Heart left ventricle (tissue), 16 donors: ENCODE measurements at places on chromosomes 4 and X. TPM values are rescaled to one million over a fixed set of nuclear protein-coding genes. Genes with fewer than 3 reads are reported as not detected.

GRCh38 chrX:14922437-14922836 is 49.2 kb downstream of the MOSPD2 start:
- H3K27ac ChIP-seq = no peak overlapping the region
- H3K4me1 ChIP-seq = no peaks in the 10 kb centered on the region
- no peak for DNase-seq
- no peaks in the 10 kb centered on the region for H3K27me3 ChIP-seq
- H3K4me3 ChIP-seq = no peak overlapping the region

DNA sequence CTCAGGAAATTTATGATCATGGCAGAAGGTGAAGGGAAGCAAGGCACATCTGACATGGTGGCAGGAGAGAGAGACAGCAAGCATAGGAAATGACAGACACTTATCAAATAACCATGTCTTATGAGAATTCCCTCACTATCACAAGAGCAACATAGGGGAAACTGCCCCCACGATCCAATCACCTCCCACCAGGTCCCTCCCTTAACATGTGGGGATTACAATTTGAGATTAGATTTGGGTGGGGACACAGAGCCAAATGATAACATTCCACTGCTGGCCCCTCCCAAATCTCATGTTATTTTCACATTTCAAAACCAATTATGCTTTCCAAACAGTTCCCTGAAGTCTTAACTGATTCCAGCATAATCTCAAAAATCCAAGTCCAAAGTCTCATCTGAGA is 8.2 kb upstream of the TMA16 start:
- no peak overlapping the region for H3K4me3 ChIP-seq
- no peak overlapping the region for H3K27ac ChIP-seq
- H3K4me1 ChIP-seq = no peaks in the 10 kb centered on the region
- DNase-seq = no peak
- H3K27me3 ChIP-seq = no peaks in the 10 kb centered on the region

Gene ETDA
- not detected for total RNA-seq

- H3K4me3 ChIP-seq = no peak overlapping the region
- H3K27ac ChIP-seq = no peak overlapping the region
- no peaks in the 10 kb centered on the region for H3K27me3 ChIP-seq
- no peaks in the 10 kb centered on the region for H3K36me3 ChIP-seq
These were observed 204.6 kb downstream of the RBMX2 start for GRCh38 chrX:130606425-130606824.

GRCh38 chr4:81896936-81897335 is 425.2 kb upstream of the RASGEF1B start:
- no peaks in the 10 kb centered on the region for H3K36me3 ChIP-seq
- H3K4me1 ChIP-seq = no peaks in the 10 kb centered on the region
- no peak overlapping the region for H3K27ac ChIP-seq
- H3K4me3 ChIP-seq = no peak overlapping the region
- peaks cover 5% of the 10 kb centered on the region for H3K27me3 ChIP-seq

Gene ERAS
- total RNA-seq = not detected

DNA sequence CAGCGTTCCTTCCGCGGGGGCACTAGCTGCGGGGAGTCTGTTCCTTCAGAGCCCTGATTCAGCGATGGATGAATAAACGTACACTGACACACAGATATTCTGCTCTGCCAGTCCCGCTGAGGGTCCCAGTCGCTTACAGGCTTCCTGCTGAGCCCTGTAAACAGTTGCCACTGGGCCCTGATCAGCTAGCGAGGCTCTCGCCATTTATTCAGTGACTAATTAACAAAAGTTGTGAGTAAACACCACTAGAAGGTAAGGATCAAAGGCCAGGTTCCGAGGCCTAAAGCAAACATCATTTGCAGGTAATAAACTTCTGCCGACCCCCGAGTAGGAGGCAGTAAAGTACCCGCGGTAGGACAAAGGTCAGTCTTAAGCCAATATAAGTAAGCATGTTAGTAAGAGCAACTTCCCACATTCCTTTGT is 442.6 kb upstream of the GALNT7 start:
- no peak overlapping the region for H3K27ac ChIP-seq
- no peak overlapping the region for H3K4me3 ChIP-seq
- no peaks in the 10 kb centered on the region for H3K36me3 ChIP-seq
- H3K27me3 ChIP-seq = no peaks in the 10 kb centered on the region
- no peak for DNase-seq

DNA sequence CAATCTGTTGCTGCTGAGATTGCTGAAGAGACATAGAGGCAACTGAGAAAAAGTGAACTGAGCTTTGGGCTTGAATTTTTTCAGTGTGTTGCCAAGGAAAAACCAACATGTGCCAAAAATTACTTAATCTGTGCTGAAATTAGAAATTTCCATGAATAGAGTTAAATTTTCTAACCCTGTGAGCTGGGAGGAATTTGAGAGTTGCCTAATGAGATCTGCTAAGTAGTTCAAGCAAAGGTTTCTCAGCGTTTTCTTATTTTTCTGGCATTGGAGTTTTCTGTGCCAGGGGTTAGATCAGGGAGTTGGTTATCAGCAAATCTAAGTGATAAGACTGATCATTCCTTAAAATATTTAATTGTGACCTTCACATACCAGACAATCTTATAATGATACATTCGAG is 457.5 kb upstream of the GNPDA2 start:
- no peaks in the 10 kb centered on the region for H3K27me3 ChIP-seq
- no peaks in the 10 kb centered on the region for H3K4me1 ChIP-seq
- no peak overlapping the region for H3K27ac ChIP-seq
- DNase-seq = no peak
- H3K36me3 ChIP-seq = no peaks in the 10 kb centered on the region

DNA sequence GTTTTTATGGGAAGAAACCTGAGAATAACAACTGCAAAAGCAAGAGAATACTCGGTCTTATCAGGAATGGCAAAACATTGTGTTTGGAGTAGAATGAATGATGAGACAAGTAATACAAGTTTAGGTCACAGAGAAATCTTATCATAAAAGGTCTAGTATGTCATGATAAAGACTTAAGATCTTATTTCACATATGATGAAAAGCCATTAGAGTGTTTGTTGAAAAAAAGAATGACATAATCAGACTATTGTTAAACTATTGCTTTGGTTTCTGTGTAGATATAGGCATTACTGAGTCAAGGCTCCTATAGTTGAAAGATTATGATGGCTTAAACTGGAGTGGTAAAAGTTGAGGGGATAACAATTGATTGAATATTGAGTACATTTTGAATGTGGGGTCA is 603.6 kb downstream of the CCSER1 start:
- no peaks in the 10 kb centered on the region for H3K4me1 ChIP-seq
- no peaks in the 10 kb centered on the region for H3K36me3 ChIP-seq
- H3K27me3 ChIP-seq = no peaks in the 10 kb centered on the region
- DNase-seq = no peak
- no peak overlapping the region for H3K4me3 ChIP-seq
- H3K27ac ChIP-seq = no peak overlapping the region

GRCh38 chrX:145631461-145631951 is 186.1 kb upstream of the SLITRK2 start:
- H3K36me3 ChIP-seq = no peaks in the 10 kb centered on the region
- H3K4me1 ChIP-seq = no peaks in the 10 kb centered on the region
- H3K27me3 ChIP-seq = no peaks in the 10 kb centered on the region
- H3K4me3 ChIP-seq = no peak overlapping the region

DNA sequence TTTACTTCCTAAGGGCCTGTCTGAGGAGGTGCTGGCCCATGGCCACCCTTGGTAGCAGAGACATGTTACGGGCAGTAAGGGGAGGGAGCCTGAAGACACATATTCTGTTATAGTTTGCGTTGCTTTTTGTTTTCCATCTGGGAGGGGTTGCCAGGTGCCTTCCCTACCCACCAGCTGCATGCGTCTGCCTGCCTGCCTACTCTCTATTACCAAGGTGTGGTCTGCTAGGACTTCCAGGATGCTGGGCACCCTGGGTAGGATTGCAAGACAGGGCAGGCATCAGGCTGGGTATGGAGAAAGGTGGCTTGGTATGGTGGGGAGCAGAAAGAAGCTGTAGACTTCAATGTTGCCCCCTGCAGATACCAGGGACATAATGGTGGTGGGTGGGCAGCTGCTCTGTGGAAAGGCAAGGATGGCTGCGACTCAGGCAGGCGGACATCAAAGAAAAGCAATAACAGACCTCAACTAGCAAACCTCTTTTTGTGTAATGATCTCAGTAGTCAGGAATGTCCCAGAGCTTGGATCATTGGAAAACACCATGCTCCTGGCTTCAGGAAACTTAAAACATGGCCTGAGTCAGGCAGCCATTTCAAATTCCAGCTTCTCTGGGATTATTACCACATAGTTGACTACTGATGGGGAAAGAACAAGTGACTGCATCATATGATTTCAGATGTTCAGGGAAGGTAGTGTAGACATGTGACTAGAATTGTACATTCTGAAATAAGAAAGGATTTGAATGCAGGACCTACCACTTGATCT is 67.8 kb downstream of the HOPX start:
- H3K4me3 ChIP-seq = no peak overlapping the region
- no peak for DNase-seq
- no peak overlapping the region for H3K27ac ChIP-seq

- DNase-seq = no peak
- H3K4me3 ChIP-seq = no peak overlapping the region
- no peaks in the 10 kb centered on the region for H3K4me1 ChIP-seq
These were observed 62.5 kb downstream of the IGSF1 start for GRCh38 chrX:131226591-131226990.

Gene SHROOM4
- 8.1 TPM for total RNA-seq

Gene GAGE2A
- not detected for total RNA-seq

- H3K27ac ChIP-seq = no peak overlapping the region
- H3K27me3 ChIP-seq = no peaks in the 10 kb centered on the region
- H3K4me1 ChIP-seq = no peaks in the 10 kb centered on the region
- no peak for DNase-seq
These were observed 104.5 kb downstream of the IRF2 start for GRCh38 chr4:184369871-184370270.

Gene FANCB
- 1.6 TPM for total RNA-seq

DNA sequence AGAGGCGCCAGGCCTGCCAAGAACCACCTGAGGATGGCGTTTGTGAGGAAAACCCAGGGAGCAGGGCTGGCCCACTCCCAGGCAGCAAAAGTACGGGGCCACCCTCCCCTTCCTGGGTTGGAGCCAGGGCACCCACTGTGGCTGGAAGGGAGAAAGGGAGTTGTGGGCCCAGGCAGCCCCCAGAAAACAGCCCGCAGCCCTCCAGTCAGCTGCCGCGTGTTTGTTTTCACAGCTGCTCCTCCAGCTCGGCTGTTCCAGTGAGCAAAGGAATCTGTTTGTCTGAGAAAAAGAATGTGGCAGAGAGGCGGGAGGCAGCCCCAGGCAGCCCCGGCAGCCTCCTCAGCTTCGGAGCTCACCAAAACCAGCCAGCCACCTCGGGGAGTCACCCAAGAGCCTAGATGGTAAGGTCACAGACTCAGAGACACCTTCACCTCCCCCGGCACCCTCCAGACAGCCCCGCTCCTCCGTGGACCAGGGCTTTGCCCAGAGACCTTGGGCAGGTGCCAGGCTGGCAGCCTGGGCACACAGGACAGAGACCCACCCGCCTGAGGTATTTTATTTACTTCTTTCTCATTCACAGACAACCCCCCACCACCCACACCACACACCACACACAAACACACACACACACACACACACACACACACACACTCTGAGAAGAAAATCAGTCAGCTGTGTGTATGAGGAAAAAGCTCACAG is 338.1 kb downstream of the BCOR start:
- H3K27ac ChIP-seq = peak overlapping the region; percentile 53
- H3K36me3 ChIP-seq = no peaks in the 10 kb centered on the region
- no peak for DNase-seq
- no peaks in the 10 kb centered on the region for H3K27me3 ChIP-seq

Gene FRG2
- not detected for total RNA-seq

DNA sequence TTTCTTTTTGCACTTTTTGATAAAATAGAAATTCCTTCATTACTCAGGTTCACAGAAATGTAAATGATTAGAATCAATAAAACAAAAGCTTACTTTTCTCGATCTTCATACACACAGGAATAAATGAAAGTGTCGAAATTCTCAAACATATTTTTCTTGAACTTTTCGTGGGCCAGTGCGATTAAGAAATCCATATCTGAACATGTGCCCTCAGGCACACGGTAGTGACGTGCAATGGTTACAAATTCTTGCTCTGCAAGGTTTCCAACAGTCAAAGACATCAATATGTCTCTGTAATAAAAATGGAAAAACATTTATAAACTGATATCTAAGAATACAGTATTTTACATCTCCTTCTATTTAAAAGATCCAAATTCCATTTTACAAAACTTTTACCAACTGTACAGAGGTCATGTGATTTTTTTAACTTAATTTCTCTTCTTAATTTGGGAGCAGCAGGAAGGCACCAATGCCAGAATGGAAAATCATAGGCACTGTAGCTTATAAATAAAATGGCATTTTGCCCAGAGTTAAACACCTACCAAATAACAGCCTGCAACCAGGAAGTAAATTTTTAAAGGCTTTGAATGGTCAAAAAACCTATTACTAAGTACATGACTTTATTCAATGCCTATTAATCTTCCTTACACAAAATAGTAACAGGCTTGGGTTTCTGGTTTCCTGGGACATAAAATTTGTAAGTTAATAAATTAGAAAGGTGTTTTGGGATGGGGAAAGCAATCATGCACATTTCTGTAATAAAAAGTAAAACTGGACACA is 165.0 kb downstream of the EFHC2 start:
- H3K4me1 ChIP-seq = no peaks in the 10 kb centered on the region
- no peaks in the 10 kb centered on the region for H3K27me3 ChIP-seq
- no peak for DNase-seq
- no peaks in the 10 kb centered on the region for H3K36me3 ChIP-seq

Gene PF4V1
- not detected for total RNA-seq

DNA sequence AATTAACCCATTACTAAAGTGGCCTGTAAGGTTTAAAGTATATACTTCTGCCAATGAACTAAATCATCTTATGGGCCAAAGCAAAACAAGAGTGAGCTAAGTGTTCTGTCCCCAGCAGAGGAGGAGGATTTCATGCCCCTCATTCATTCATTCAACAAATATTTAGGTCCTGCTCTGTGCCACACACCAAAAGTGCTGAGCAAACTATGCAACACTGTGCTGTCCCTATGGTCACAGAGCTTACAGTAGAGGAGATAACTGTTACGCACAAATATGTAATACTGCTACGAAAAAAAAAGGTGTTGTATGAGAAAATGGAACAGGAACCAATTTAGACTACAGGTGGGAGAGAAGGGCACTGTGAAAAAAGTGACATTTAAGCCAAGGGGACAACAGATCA is 1.7 kb downstream of the SH3KBP1 start:
- peak overlapping the region; percentile 77 for H3K4me3 ChIP-seq
- DNase-seq = no peak

Gene CNKSR2
- not detected for total RNA-seq

- H3K4me1 ChIP-seq = peaks cover 18% of the 10 kb centered on the region
- DNase-seq = no peak
- peak overlapping the region; percentile 67 for H3K27ac ChIP-seq
- H3K27me3 ChIP-seq = no peaks in the 10 kb centered on the region
These were observed 19.8 kb upstream of the CXCL2 start for GRCh38 chr4:74118600-74119338.
